Dermis microvascular lymphatic vessel endothelial cell (primary cell): ENCODE measurements at places on chromosomes 11 and 22. TPM values are rescaled to one million over a fixed set of nuclear protein-coding genes. Genes with fewer than 3 reads are reported as not detected.

DNA sequence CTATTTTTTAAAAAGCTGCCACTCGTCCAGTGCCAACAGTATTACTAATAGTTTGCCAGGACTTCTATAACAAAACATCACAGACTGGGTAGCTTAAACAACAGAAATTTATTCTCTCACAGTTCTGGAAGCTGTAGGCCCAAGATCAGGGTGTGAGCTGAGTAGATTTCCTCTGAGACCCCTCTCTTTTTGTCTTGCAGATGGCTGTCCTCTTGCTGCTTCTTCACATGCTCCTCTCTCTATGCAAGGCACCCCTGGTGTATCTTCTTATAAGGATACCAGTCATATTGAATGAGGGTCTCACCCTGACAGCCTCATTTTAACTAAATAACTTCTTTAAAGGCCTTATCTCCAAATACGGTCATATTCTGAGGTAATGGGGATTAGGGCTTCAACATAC, 390.9 kb downstream of the DLG2 start:
- DNase-seq, result no peak

OR4B1 gene
- total RNA-seq, result not detected in 2 replicates

DNA sequence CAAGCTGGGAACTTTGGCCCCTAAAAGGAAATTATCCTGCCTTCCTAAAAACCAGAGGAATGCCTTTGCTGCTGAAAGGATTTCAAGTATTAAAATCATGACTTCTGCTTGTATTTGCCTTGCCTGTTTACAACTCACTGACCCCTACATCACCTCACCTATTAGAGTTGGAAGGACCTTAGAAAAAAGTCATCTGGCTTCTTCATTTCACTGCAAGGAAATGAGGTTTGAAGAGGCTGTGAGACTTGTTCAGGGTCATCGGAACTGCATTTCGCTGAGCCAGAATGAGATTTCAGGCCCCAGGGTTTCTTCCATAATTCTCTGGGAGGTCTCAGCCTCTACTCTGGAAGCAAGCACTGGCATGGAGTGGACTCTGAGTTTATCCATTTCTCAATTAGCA, 304.1 kb downstream of the BUD13 start:
- no peak for DNase-seq

- DNase-seq, result no peak
Observed at GRCh38 chr11:85732965-85733364, 47.0 kb upstream of the CCDC89 start.

GRCh38 chr11:17387254-17387653, 1.2 kb downstream of the KCNJ11 start:
- DNase-seq, result no peak

C1QTNF5 gene
- 47.6 and 121 TPM in 2 replicates for total RNA-seq

DNA sequence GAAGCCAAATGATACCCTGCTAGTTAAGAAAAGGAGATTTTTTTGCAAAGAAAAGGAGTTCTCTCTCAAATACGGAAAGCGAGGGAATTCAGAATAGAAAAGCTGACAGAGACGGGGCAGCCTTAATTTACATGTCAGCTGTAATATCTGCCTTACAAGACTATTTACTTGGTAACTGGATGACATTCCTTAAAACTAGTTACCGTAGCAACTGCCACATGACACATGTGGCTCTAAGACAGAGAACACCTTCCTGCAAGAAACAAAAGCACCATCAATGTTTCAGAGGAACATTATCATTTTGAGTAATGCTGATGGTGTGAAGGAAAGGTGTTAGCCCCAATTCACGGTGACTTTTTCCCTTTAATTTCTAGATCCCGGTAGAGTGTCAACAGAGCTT, 222.1 kb downstream of the LRRC4C start:
- no peak for DNase-seq

TMPRSS4 gene
- total RNA-seq, result not detected in 2 replicates

SLC43A1 gene
- 11.0 and 19.0 TPM in 2 replicates for total RNA-seq

DNA sequence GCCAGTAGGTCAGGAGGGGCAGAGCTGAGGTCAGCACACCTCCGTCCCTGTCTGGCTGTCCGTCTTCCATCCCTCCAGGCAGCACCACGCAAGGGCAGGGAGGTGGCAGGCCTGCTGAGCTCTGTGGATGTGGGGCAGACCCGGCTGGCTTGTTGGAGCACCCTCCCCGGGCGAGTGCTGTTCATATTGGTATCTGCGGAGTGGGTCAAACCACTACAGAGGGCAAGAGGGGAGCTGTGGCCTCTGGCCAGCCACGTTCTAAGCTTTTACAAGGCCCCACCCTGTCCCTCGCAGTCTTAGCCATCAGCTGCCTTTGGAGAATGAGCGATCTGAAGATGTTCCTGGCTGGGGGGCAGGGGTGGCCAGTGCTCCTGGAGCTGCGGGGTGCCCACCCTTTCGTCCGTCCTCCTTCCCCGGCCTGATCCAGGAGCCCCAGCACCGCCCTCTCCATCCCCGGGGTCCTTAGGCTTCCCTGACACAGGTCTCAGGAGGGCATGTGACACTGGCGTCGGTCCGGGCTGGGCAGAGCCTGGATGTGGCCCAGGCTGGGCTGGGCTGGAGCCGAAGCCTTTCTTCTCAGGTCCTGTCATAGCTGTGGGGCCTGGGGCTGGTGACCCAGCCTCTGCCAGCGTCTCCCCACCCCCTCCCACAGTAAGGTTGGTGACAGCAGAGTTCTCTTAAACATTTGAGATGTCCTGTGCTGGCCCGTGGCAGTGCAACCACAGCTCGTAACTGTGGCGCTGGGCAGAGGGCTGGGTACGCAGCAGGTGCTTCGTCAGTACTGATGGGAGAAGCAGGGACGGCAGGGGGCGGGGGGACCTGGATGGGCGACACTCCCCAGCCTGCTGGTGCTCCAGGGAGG, 31.7 kb upstream of the GRAMD4 start:
- no peak for DNase-seq

- no peak for DNase-seq
Observed at GRCh38 chr11:33825854-33826560, 51.7 kb upstream of the FBXO3 start.

DNA sequence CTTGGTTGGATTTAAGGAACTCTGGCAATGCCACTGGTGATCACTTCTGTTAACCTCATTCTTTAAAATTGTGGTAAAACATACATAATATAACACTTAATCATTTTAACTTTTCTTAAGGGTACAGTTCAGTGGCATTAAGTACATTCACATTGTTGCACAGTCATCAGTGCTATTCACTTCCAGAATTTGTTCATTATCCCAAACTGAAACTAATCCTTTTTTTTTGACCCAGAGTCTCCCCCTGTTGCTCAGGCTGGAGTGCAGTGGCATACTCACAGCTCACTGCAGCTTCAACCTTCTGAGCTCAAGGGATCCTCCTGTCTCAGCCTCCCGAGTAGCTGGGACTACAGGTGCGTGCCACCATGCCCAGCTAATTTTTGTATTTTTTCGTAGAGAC, 10.6 kb downstream of the ELF5 start:
- DNase-seq, result no peak

AIFM3 gene
- total RNA-seq, result under 0.01 and 0.13 TPM in 2 replicates

DNA sequence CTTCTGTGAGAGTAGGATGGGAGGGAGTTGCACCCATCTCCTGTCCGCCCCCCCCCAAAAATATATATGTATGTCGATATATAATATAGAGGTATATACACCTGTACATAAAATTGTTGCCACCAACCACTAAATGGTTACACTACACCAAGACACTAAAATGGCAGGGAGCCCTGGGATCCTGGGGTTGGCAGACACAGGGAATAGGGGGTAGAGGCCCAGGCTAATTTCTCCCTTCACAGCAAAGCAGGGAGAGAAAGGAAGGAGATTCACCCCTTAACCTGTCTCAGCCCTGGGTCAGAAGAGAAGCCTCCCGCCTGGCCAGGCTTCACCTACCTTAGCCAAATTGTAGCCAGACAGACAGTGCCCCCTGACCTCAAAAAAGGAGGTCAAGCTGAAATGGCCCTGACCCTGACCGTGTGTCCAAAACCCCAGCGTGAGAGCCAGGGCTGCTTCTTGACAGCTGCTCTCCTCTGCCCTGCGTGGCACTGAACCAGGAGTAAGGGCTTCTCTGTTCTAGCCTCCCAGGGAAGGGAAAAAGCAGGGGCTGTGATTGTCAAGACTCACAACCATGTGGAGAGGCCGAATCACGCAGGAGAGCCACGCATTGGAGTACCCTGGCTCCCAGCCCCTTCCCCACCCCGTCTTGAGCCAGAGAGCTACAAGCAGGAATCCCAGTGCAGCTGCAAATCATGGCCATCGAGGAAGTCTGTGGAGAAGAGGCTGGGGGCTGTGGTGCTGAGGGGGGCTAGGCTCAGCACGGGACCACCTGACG, 40.5 kb downstream of the SGSM3 start:
- DNase-seq, result no peak

- no peak for DNase-seq
Observed at GRCh38 chr11:127383026-127383425, 382.5 kb upstream of the KIRREL3 start.

DNA sequence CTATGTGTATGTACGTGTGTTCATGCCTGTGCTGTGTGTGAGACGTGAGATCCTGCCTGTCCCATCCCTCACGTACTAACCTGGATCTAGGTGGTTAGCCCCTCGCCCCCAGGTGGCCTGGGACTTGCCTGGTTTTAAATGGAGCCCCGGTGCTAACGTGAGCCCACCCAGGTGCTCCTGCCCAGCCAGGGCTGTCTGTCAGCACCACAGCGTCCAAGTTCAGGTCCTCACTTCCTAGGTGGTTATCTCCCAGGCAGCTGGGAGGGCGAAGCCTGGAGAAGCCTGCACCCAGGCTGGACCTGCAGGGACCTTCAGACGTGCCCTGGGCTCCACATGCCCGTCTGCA, 86.0 kb downstream of the KCNQ1 start:
- DNase-seq, result no peak

INPP5J gene
- total RNA-seq, result 0.13 and 0.25 TPM in 2 replicates

DNA sequence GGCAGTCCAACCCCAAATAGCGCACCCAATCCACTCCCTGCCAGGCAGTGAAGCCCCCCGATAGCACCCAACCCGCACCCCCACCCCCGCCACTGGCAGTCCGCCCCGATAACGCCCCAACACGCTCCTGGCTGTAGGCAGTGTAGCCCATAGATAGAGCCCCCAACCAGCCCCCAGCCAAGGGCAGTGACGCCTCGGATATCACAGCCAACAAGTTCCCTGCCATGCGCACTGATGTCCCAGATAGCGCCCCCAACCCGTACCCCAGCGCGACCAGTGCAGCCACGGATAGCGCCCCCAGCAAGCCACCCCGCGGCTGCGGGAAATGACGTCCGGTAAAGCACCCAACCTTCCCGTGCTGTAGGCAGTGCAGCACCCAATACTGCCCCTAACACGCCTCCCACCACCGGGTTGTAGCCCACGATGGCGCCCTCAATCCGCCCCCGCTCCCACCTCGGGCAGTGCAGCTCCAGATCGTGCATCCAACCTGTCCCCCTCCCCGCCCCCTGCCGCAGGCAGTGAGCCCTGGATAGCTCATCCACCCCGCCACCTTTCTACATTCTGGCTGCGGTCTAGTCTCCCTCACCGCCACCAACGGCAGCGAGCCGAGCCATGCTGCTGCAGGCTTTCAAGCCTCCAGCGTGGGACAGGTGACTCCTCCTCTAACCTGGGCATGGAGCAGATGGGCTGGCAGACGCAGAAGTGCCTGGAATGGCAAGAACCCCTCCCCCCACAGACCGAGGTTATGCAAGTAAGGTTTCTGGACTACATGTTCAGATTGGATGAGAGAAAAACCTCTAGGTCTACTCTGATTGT, 625 bp downstream of the RFPL2 start:
- DNase-seq, result no peak

SHISA8 gene
- total RNA-seq, result not detected in 2 replicates

- DNase-seq, result no peak
Observed at GRCh38 chr11:116580799-116581198, 192.0 kb downstream of the BUD13 start.

- DNase-seq, result peak; percentile 57
Observed at GRCh38 chr22:29306175-29306834, at the start of gene GAS2L1. GAS2L1 (plus strand) TSS chr22:29306650; CDS start chr22:29308106, 1,456 bp downstream.
